ENCODE measurements at places on chromosomes 3 and 15. TPM values are rescaled to one million over a fixed set of nuclear protein-coding genes. Genes with fewer than 3 reads are reported as not detected.

GRCh38 chr3:129938140-129938930 is 36.2 kb upstream of the TRH start:
- no peak overlapping the region for H3K4me3 ChIP-seq
- H3K27ac ChIP-seq, result no peak overlapping the region
- no peak for DNase-seq
- H3K36me3 ChIP-seq, result no peaks in the 10 kb centered on the region
- H3K27me3 ChIP-seq, result no peaks in the 10 kb centered on the region
- no peaks in the 10 kb centered on the region for H3K4me1 ChIP-seq

DNA sequence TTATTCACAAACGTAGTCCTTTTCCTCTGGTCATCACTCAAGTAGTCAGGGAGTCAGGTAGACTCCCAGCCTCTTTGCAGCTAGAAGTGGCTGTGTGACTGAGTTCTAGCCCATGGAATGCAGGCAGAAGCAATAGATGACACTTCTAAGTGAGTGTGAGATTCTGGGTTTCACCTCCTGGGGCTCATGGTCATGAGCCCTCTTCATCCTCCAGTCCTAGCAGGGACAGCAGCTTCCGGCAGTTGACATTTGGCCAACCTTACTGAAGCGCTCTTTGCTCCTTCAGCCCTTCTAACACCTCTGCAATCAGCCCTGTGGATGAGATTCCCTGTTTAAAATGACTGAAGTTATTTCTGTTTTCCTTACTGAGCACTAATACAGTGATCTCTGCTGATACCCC is 21.8 kb downstream of the SLC12A8 start:
- no peaks in the 10 kb centered on the region for H3K36me3 ChIP-seq
- DNase-seq, result no peak
- no peak overlapping the region for H3K4me3 ChIP-seq
- H3K27me3 ChIP-seq, result no peaks in the 10 kb centered on the region

DNA sequence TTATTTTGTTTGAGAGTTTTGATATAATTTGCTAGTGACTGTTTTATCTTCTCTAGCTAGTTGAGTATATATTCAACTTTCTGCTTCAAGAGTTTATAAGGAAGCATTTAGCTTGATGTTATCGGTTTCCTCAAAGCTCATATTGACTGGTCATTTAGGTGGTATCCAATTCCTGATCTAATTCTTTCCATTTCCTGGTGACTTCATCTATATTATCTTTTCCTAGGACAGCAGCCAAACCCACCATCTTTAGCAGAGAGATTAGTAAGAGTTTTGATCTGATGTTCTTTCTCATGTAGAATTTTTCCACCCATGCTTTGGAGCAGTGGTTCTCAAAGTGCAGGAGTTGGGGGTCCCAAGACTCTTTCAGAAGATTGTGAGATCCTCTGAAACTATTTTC is 148.6 kb upstream of the STT3B start:
- DNase-seq, result no peak
- H3K27ac ChIP-seq, result no peak overlapping the region
- H3K36me3 ChIP-seq, result no peaks in the 10 kb centered on the region
- H3K4me1 ChIP-seq, result no peaks in the 10 kb centered on the region
- H3K4me3 ChIP-seq, result no peak overlapping the region

GRCh38 chr3:13850161-13850945 is 29.5 kb downstream of the WNT7A start:
- no peaks in the 10 kb centered on the region for H3K4me1 ChIP-seq
- H3K27me3 ChIP-seq, result peaks cover 4% of the 10 kb centered on the region
- H3K27ac ChIP-seq, result no peak overlapping the region
- no peak overlapping the region for H3K4me3 ChIP-seq
- DNase-seq, result no peak
- no peaks in the 10 kb centered on the region for H3K36me3 ChIP-seq

GRCh38 chr15:92808598-92809063 is 91.5 kb upstream of the CHD2 start:
- DNase-seq, result no peak
- H3K27me3 ChIP-seq, result no peaks in the 10 kb centered on the region
- H3K27ac ChIP-seq, result peak overlapping the region; percentile 93
- no peaks in the 10 kb centered on the region for H3K36me3 ChIP-seq

The ALDH1A3 gene
- total RNA-seq, result 41.1 TPM

The GOLGA6L2 gene
- total RNA-seq, result not detected

The SGO1 gene
- not detected for total RNA-seq

All from tibial nerve (tissue), 4 donors.